COR-L47 (cell line): ENCODE measurements at places on chromosomes 1 and 21.

DNA sequence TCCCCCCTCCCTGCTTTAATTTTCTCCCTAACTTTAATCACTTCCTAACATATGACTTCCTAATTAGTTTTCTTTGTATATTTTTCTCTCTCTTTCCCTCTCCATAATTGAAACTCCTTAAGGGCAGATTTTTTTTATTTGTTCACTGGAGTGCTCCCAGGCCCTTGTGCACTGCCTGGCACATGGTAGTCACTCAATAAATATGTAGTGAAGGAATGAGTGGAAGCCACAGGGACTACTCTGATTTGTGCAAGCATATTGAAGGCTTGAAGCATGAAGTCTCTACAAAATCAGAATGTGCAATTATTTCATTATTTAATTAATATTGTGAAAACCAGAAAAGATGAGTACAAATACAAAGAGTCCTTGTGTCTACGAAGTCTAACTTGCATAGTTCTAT lies 41.5 kb downstream of the SNX7 start:
- no peak for DNase-seq

DNA sequence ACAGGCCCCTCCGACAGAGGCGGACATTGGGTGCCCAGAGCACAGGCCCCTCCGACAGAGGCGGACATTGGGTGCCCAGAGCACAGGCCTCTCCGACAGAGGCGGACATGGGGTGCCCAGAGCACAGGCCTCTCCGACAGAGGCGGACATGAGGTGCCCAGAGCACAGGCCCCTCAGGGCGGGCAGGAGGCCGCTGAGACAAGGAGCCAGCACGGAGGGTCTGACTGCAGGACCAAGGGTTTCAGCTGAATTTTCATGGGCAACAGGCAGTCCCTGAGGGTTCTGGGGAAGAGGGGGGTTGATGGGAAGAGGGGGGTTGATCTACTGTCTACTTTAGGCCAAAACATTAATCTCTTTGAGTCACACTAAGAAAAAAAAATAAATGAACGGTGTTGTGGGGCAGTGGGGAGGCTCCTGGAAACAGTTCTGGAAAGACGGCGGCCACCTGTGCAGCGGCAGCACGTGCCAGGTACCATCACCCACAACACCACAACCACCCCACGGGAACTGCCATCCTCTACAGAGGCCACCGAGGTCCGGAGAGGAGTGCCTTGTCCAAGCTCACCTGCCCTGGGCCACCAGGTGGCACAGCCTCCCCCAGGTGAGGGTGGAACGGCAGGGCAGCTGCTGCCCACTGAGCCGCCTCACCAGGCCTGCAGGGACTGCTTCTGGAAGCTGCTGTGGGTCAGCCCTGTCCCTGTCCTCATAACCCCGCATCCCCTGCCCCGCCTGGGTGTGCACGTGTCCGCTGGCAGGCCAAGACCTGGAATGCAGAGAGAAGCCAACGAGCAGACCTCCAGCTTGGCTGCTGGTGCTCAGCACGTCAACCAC lies 20.5 kb downstream of the PRDM15 start:
- no peak for DNase-seq

GRCh38 chr21:15624646-15625045 lies 105.1 kb upstream of the USP25 start:
- no peak for DNase-seq

GRCh38 chr1:15962176-15962575 lies 13.7 kb downstream of the ZBTB17 start:
- DNase-seq = no peak

DNA sequence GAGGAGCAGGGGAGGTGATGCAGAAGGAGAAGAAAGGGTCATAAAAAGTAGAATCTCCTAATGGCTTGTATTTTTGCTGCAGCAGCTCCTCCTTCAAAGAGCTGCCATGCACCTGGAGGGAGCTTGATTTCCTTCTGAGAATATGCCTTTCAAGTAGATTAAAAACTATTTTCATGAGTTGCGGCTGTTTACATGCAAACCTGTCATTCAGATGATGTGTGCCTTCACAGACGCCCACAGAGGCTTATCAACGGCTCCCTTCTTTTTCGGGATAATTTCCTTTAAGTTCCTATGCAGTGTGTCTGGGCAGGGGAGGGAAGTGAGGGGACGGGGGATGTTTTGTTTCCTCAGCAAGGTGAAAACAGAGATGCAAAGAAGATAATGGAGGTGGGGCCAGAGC lies 38.8 kb downstream of the TNR start:
- DNase-seq = no peak

GRCh38 chr1:224124220-224124619 lies 10.3 kb downstream of the FBXO28 start:
- no peak for DNase-seq
